Peyer's patch (tissue), 4 donors: ENCODE measurements at places on chromosomes 4 and X.

DNA sequence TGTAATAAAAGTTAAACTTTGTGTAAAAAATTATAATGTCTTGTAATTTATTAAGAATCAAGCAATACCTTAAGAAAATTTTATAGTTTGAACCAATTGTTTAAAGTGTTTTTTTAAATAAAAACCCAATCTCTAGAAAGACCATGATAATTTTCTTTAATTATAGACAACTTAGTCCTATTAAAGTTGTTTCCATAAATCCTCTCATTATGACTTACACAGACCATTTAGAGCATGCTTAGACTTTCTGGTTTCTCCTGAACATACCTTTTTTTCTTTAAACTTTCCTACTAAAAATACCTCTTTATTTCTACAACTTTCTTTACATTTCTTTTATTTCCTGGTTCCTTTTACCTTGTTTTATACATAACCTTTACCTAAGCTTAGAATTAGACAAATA, 837.4 kb downstream of the PCDH19 start:
- DNase-seq, result no peak

GRCh38 chrX:19649226-19649995, 134.1 kb upstream of the MAP3K15 start:
- DNase-seq, result no peak

- DNase-seq, result no peak
These were observed 32.4 kb downstream of the OCRL start for GRCh38 chrX:129572422-129572821.

- DNase-seq, result no peak
These were observed 12.7 kb downstream of the ACOX3 start for GRCh38 chr4:8427761-8428287.

DNA sequence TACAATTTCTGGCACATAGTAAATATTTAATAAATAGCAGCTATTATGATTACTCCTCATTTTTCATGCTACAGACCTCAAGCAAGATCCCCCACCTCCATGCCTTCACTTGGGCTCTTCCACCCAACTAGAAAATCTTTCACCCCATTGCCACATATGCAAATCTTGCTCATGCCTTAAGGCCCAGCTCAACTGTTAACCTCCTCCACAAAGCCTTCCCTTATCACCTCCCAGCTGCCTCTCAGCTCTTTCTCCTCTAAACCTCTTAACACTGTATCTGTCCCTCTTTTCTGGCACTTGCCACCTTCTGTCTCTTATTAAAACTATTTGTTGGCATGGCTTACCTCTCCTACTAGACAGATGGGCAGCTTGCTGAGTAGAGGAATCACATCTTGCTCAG, 51.5 kb downstream of the PJA1 start:
- no peak for DNase-seq

- DNase-seq, result no peak
These were observed 10.5 kb downstream of the PRKG2 start for GRCh38 chr4:81204571-81204970.

- no peak for DNase-seq
These were observed 83.9 kb downstream of the ARHGAP10 start for GRCh38 chr4:147815741-147816140.

DNA sequence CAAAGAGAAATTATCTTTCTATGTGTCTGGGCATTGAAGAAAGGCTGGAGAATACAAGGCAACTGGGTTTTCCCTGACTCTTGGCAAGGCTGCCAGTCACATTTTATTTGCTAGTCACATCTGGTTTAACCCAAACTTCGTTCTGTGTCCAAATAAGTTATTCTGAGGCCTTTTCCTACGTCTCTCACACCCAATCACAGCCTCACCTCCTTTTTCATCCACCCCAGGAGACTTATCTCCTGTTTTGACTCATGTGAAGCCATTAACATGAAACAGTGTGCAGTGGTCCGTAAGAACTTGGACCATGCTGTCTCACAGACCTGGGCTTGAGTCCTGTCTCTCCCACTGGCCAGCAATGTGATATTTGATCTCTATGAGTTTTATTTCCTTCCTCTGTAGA, 59.3 kb downstream of the CNGA2 start:
- no peak for DNase-seq

DNA sequence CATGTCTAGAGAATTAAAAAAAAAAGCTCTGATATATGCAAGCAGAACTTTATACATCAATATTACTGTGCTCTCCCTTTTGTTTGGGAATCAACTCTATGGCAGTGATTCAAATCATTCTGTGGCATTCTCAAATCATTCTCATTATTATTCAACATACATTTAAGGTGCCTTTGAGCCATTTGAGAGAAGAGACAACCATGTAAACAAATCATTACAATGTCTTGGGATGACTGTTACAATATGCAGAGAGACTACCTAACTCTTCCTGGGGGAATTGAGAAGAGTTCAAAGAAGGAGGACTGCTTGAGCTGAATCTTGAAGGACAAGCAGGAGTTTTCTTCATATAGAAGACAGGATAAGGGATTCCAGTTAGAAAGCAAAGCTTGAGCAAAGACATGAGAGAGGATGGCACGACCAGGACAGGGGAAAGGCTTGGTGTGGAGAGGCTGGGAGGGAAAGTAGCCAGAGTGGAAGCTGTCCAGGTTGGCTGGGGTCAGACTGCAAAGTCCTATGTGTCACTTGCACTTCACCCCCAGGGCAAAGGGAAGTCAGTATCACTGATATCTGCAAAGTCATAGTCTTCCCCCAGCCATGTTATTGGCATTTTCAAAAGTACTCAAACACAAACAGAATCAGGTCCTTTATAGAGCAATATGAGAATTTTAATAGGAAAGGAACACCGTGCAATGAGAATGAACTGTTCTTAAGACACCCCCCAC, 9.0 kb downstream of the SEC24D start:
- DNase-seq, result no peak

GRCh38 chrX:24902806-24903205, 113.0 kb downstream of the ARX start:
- DNase-seq, result no peak

DNA sequence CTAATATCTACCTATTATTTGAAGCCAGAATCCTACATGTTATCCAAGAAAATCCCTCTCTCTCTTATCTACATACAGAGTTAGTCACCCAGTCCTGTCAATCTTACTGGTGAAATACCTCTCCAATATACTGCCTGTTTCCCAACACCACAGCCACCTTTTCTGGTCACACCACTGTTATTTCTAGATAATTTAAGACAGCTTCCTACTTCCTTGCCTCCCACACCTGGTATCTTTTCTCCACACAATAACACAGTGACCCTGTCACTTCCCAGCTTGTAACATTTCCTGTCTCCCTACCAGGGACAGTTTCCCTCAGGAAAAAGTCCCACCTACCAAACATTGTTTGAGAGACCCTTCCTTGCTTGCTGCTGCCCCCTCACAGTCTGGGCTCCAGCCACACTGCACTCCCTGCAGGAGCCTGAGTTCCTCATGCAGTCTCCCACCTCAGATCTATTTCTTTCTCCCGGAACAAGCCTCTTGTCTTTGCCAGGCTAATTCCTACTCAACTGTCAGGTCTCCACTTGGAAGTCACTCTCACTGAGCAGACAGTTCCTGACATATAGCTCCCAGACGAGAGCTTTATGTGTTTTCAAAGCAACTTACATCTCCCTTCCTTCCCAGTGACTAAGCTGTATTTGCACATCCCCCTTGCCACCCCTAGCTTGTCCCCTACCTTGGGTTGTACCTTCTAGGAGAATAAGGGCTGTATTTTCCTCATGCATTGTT, 73.6 kb upstream of the QRFPR start:
- DNase-seq, result no peak

DNA sequence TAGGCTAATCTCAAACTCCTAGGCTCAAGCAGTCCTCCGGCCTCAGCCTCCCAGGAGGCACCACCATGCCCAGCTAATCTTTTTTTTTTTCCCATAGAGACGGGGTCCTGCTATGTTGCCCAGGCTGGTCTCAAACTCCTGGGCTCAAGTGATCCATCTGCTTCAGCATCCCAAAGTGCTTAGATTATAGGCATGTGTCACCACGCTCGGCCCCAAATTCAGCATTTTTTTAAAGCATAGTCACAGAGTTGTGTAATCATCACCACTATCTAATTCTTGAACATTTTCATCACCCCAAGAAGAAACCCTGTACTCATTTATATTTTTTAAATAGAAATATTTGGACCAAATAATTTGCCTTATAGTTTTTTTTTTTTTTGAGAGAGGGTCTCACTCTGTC, 10.3 kb downstream of the CENPI start:
- no peak for DNase-seq

DNA sequence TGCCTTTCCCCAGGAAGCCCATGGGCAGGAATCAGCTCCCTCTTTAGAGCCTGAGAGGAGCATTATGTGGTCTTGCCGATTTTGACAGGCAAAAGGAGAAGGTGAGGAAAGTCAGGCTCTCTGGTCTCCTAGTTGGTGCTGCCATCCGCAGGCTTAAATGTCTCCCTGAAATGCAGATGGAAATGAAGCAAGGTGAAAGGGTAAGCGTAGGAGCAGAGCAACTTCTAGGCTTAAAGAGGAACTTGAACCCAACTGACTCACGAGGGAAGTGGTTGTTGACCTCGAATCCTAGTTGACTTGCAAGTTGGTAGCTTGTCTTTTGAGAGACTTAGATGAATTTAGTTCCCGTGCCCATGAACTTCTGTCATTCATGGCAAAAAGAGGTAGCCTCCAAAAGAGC, 205.9 kb downstream of the PTTG2 start:
- no peak for DNase-seq

DNA sequence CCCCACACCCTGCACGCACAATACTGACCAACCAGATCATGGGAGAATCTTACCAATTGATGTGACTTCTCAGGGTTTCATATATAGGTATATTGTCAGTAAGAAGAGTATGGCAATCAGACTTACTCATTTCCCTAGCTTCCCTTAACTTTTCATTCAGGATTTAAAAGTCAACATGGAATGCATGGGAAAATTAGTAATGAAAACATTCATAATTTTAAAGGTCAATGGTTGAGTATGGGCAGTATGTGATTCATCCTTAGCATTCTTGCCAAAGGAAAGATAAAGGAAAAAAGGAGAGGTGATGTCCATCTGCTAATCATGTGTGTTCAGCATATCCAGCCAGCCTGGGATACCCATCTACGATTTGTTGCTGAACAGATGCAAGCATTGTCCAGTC, 4.0 kb downstream of the DIPK2B start:
- DNase-seq, result no peak
